Nephron progenitor cell (in vitro differentiated cells): ENCODE measurements at places on chromosomes 16 and 17.

DNA sequence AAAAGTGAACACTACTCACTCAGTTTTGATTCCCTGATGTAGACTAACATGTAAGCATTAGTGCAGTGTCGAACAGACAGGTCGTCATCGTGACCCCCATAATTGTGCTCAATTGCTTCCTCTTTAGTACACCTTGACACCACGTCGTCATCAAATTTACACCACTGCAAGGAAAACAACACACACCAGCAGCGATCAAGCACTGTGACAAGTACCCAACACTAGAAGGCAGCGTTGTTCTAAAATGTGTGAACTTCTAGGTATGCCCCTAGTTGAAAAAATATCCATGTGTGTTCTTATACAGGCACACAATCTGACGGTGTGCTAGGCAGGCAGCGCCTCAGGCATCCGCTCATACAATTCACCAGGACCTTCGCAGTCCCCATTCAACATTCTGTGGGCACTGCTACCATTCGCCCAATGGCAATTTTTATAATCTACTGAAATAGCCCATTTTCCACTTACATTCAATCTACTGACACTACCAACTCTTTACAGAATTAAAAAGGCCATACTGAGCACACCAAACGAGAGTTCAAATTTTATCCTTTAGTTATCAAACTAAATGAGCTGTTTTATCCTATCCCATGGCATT lies 23.1 kb downstream of the LITAFD start:
- no peak for DNase-seq

DNA sequence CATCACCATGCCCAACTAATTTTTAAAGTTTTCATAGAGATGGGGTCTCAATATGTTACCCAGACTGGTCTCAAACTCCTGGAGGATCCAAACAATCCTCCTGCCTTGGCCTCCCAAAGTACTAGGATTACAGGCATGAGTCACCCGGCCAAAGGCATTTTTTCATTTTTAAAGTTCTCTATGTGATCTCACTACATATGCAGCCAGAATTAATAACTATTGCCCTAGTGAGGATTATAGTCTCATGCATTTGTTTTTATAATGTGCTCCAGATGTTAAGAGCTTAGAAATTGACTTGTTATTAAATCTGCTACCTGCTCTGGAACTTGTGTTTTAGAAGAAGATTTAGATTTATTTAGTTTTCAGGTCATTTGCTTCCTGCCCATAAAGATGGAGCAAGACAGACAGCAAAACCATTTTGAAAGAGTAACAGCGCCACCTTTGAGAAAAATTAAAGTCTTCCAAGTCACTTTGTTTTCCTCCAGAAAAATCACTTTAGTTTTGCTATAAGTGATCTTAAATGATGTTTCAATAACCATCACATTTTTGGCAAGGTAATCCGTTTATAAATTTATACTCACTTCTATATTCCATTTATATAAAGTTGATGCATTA lies 79.5 kb downstream of the CA4 start:
- DNase-seq, result no peak

DNA sequence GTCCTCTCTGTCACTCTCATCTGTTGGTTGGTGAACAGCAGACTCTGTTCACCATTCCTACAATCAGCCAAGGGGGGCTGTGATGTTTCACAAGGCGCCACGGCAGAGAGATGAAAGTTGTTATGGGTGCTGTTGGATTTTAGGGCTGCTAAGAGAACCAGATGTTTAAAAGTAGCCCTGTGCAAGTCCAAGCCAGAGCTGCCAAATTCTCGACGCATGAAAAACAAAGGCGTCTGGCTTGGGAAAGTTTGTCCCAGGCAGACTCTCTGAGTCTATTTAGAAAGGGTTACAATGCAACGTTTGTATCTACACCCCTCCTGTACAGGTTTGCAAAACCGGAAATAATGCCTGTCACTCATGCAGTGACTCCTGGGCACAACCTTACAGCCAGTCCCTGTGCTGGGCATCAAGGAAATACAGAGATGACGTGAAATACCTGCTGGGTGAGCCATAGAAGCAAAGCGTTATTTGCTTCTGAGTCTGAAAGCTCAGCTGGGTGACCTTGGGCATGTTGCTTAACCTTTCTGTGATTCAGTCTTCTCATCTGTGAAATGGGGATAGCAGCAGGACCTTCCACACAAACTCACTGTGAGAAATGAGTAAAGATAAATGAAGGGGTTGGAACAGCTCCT lies 74.8 kb downstream of the XYLT1 start:
- DNase-seq, result no peak

DNA sequence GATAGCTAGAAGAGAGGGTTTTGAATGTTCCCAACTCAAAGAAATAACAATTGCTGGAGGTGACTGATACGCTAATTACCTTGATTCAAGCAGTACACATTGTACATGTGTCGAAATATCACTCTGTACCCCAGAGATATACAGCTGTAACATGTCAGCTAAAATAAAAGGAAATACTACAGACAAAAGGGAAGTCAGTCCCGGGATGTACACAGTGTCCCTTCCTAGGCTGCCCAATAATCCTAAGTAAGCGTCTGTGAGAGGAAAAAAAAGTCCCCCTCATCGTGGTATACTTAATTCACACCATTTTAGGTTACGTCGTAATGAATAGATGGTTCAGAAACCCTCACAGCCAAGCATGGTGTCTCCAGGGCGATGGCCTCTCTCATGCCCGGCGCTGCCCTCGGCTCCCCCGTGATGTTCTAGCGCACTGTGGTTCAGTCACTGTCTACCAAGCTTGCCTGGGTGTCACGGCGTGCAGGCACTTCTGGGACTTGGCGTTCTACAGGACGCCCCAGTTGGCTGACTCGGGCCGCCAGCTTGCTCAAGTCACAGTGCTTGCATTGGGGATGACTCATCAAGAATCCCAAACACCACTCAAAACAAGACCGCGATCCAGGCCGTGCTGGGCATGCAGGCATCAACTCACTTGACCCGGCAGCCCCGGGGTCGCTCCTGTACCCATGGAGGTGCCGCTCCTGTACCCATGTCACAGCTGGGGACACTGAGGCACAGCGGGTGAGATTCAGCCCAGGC lies 27.6 kb downstream of the CCDC40 start:
- DNase-seq, result no peak

GRCh38 chr17:39622380-39623006 lies 4.3 kb upstream of the PPP1R1B start:
- no peak for DNase-seq

DNA sequence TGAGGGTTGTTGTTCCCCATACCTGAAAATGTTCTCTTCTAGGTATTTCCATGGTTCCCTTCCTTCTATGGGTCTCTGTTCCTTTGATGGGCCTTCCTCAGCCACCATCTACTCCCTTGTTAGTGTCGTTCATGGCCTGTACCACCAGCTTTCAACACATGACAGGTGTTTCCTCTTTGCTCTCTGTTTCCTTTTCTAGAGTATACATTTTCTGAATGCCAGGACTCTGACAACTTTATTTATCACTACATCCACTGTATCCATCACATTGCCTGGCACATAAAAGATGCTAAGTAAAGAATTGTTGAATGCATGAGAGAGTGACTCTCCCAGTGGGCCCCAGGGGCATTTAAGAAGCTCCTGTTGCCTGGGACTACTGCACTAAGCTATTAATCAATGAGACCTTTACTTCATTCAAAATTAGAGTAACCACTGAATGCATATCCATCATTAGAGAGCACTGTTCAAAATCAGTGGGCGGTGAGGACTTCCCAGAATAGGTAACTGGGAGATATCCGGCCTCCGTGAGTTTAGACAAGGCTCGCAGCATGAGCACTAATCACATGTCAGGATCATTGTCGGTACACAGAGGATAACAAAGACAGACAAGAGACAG lies 255.0 kb downstream of the CBLN1 start:
- no peak for DNase-seq

- no peak for DNase-seq
Measured at GRCh38 chr16:89352091-89352681, 134.7 kb downstream of the ZNF778 start.

GRCh38 chr16:67750466-67750865 lies 31.4 kb upstream of the GFOD2 start:
- no peak for DNase-seq

- DNase-seq, result peak; percentile 49
Measured at GRCh38 chr17:77424585-77425344, 284.0 kb downstream of the SEC14L1 start.

- DNase-seq, result no peak
Measured at GRCh38 chr16:60061396-60061795, 1327.3 kb upstream of the GOT2 start.
